ENCODE measurements at places on chromosomes 1 and 21.

- peak; percentile 28 for DNase-seq
Observed at GRCh38 chr1:237041461-237041794, 556 bp upstream of the RYR2 start.

GRCh38 chr1:166899769-166900168, 23.7 kb upstream of the TADA1 start:
- DNase-seq: no peak

GRCh38 chr1:12309783-12310742, 80.2 kb downstream of the VPS13D start:
- no peak for DNase-seq

GRCh38 chr1:226552061-226552460, 3.5 kb downstream of the STUM start:
- DNase-seq: no peak

- DNase-seq: no peak
Observed at GRCh38 chr1:151221616-151222015, 23.3 kb downstream of the PIP5K1A start.

- DNase-seq: peak; percentile 44
Observed at GRCh38 chr1:63593886-63594605, 835 bp downstream of the PGM1 start.

DNA sequence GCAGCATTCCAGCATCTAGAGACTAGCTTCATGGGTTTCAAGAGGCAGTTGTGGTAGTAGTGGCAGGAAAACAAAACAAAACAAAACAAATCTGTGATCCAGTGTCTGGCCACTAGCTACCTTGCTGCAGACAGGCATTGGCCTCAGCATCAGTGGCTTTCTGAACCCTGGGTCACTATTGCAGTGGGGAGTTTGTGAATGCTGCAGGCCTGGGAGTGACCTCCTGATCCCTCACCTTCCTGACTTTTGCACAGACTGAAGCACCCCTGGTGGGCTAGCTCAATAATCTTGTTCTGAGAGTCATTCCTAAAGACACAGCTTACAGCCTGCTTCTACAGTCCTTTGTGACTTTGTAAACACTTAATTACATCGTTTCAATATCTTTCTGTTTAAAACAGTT, 24.9 kb upstream of the APCS start:
- no peak for DNase-seq

GRCh38 chr1:66138613-66139012, 345.9 kb downstream of the PDE4B start:
- DNase-seq: no peak

DNA sequence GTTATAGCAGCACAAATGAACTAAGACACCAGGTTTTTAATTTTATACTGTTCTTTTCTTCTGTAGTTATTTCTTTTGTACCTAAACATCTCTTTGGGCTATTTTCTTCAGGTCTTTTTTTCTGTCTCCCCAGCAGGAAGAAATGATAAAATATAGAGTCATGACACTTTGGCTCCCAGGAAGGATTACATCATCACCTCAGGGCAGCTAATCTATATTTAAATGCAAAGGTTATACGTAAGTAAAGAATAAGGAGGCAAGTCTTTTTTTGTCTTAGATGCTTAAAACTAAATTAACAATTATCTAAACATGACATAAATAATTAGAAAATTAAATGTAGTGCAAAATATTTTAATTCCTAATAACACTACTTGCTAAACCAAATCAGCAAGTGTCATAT, 57.0 kb downstream of the WARS2 start:
- no peak for DNase-seq

DNA sequence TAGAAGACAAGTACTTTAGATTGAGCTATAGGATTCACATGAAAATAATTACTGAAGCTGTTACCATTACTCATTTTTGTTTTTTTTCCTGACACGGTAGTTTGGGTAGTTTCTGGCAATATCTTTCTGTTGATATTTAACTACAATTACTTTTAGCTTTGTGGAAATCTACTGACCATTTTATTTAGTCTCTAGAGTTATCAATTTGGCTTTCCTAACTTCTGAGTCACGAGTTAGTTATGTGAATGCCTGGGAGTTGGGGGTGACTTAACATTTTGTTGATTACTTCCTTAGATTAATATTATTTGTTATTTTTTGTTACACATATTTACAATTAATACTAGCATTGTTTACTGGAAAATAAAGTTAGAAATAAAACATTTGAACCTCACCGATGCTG, 160.6 kb downstream of the HMCN1 start:
- no peak for DNase-seq

DNA sequence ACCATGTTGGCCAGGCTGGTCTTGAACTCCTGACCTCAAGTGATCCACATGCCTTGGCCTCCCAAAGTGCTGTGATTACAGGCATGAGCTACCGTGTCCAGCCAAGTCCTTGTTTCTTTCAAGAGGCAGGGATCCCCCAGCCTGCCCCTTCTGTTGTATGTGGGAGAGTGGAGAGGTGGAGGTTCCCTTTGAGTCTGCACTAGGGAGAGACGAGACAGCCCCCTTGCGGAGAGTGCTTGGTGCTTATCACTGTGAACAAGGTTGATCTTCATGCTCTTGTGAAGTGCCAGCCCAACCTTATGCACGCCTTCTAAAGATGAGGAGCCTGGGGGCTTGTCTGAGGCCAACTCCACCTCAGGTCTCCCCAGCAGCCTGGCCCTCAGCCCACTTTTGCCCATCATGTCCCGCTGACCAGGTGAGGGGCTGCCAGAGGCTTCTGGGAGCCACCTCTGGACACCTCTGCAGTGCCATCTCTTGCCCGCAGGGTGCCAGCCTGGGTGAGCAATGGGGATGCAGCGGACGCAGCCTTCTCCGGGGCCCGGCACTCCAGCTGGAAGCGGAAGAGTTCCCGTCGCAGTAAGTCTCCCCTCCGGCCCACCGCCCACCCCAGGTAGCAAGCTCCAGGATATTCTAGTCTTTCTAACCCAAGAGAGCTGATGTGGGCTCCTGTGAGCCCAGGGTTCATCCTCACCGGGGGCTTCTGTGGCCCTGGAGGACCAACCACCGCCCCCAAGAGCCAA, 62.3 kb downstream of the ARHGEF10L start:
- DNase-seq: no peak

DNA sequence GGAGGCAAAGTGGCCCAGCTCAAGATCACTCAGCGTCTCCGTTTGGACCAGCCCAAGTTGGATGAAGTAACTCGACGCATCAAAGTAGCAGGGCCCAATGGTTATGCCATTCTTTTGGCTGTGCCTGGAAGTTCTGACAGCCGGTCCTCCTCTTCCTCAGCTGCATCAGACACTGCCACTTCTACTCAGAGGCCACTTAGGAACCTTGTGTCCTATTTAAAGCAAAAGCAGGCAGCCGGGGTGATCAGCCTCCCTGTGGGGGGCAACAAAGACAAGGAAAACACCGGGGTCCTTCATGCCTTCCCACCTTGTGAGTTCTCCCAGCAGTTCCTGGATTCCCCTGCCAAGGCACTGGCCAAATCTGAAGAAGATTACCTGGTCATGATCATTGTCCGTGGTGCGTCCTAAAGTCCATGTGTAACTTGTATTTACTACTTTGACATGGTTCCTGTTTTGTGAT, 2.7 kb downstream of the RBM15 start:
- no peak for DNase-seq

- no peak for DNase-seq
Observed at GRCh38 chr1:235631816-235632215, 17.8 kb downstream of the GNG4 start.

GRCh38 chr1:61779231-61779630, 37.0 kb downstream of the PATJ start:
- no peak for DNase-seq

GRCh38 chr1:77170687-77171086, 48.5 kb downstream of the PIGK start:
- DNase-seq: no peak

DNA sequence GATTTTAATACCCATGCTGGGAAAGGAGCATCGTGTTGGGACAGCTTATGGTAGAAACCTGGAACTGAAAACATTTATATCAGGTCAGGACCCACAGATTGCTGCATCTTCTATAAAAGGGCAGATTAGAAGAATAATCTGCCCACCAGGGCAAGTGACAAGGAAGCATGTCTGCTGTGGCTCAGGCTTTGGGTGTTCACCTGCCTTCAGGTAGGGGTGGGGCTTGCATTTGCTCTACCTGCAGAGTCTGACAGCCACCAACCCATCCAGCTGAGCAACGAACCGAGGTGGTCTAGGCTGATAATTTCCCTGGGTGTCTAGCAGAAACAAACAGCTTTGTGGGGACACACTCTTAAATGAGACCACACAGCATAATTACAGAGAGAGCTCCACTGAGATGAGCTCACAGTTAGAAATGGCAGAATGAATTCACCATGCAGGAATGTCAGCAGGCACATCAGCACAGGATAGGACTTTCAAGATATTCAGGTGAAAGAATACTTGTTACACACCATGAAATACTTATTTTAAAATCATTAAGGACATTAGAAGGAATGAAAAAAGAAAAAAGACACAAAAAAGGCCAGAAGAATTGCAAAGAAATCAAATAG, 36.1 kb upstream of the B3GALT5 start:
- no peak for DNase-seq

DNA sequence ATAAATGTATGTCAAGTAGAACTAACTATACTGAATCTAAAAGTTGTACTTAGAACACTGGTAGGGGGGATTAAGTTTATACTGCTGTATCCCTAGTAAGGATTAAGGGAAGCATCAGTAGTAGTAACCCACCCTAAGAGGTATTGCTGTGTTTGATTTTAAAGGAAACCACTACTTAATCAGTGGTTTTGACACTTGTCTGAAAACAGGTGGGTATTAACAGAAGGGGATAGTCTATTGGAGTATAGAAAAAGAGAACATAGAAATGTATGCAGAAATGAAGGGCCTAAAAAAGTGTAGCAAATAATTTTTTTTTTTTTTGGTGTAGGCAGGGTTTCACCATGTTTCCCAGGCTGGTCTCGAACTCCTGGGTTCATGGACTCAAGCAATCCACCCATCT, 2.2 kb downstream of the MIGA1 start:
- no peak for DNase-seq

GRCh38 chr1:230112131-230112701, 45.2 kb downstream of the GALNT2 start:
- no peak for DNase-seq

GRCh38 chr1:231550448-231550781, 21.9 kb downstream of the TSNAX start:
- peak; percentile 12 for DNase-seq

- DNase-seq: no peak
Observed at GRCh38 chr1:178512566-178513277, at the start of gene TEX35. TSS of gene TEX35 (plus strand) at chr1:178513109. CDS start at chr1:178513189, 80 bp downstream.

DNA sequence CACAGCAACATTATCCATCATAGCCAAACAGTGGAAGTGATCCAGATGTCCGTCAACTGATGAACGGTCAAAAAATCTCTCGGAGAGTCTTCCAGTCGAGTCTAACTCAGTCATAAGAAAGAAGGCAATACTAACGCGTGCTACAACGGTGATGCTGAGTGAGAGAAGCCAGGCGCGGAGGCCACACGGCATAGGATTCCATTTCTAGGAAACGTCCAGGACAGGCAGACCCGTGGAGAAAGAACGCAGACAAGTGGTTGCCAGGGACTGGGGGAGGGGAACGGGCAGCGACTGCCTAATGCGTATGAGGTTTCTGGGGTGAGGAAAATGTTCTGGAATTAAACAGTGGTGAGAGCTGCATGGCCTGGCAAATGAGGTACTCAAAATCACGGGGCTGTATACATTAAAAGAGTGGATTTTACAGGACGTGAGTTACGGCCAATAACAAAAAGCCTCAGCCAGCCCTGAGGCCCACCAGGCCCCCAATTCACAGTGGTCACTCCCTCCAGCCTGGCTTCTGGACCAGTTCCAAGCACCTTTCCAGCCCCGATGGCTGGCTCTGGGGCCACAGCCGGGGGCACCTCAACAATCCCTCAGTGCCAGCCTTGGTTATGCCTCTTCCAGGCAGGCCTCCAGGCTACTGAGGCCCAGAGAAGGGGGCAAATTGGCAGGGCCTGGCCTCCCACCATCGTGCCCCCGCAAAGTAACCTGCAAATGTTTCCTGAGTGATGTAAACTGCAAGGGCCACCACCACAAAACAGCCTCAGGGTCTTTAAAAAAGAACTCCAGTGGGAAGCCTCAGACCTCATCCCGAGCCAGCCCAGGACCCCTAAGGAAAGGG, 3.4 kb downstream of the WNT9A start:
- DNase-seq: no peak

GRCh38 chr1:45205011-45205909, 1.1 kb downstream of the ZSWIM5 start:
- DNase-seq: peak; percentile 59

GRCh38 chr1:91020486-91020885, 1.3 kb downstream of the ZNF644 start:
- no peak for DNase-seq

Measured in cerebellar cortex (tissue), 1 donor.